ENCODE measurements at places on chromosomes 12 and 14.
A peak's percentile ranks its signal among the peaks of the same experiment; 100 is the strongest.

DNA sequence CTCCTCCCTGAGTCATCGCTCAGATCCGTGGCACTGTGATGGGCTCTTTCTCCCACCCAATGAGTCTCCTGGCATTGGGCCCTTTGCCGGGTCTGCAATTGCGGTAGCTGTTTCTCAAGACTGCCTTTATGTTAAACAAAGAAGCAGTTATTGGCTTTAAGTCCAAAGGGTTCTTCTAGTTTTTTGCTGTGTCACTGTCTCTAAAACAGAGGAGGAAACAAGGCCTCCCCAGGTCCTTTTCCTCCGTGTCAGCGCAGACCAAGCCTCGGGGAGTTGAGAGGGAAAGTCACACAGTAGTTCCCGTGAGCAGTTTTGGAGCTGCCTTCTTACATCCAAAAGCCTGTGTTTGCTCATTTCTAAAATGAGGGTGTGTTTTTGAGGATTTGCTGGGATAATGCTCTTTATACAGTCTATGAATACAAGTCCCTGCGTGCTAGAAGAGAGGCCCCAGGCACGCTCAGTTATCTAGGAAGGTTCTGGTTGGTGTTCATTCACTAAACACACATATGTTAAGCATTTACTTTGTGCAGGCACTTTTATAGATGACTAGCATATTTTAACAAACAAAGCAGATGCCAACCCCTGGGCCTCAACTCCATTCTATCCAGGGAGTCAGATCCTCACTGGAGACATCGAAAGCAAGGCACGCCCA is 126.0 kb upstream of the PZP start:
- DNase-seq: no peak

DNA sequence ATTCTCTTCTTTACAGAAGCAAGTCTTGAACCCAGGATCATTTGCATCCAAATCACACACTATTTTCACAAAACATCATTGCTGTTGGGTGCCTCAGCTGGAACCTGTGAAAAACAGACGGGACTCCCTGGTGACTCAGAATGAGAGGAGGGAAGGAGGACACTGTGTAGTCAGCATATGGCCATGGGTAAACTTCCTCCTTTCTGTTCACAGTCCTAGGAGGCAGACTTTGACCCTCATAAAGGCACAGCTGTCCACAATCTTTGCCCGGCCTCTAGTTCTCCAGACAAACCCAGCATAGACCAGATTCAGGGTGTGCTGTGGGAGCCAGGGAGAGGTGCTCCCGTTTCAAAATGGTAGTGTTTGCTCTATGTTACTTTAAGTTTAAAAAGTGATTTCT is 62.0 kb downstream of the DYRK2 start:
- no peak for DNase-seq

DNA sequence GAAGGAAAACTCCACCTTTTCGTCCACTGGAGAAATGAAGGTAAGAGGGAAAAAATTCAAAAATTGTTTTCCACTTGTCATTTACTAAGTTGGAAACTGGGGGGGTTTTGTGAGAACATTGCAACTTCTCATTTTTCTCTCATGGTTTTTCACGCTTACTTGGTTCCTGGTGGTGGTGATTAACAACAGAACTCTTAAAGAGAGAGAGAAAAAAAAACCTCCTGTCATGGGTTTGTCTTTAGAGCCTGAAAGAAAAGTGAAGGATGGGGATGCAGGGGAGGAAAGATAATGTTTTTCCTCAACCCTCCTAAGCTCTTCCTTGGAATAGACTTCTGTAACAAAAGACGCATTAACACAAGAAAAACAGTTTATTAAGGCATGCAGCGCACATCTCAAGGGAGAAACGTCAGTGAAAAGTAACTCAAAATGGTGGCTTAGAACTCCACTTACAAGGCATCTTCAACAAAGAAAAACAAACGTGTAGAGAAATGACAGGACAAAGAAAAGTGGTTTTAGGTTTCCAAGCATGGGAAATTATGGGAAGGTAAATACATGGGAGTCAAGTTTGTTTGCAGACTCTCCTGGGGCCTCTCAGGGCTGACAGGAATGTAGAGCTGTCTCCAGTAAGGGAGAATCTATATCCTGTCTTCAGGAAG is 81.9 kb upstream of the ATF7IP start:
- DNase-seq: no peak

DNA sequence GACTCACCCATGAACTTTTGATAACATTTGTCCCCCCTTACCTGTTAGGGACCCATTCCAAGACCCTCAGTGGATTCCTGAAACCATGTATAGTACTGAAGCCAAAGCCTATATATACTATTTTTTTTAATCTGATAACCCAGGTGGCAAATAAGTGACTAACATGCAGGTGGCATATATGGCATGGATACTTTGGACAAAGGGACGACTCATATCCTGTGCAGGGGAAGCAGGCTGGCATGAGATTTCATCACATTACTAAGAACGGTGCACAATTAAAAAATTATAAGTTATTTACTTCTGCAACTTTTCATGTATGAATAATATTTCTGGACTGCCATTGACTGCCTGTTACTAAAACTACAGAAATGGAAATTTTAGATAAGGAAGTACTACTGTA is 880.1 kb upstream of the FBXO33 start:
- DNase-seq: no peak

DNA sequence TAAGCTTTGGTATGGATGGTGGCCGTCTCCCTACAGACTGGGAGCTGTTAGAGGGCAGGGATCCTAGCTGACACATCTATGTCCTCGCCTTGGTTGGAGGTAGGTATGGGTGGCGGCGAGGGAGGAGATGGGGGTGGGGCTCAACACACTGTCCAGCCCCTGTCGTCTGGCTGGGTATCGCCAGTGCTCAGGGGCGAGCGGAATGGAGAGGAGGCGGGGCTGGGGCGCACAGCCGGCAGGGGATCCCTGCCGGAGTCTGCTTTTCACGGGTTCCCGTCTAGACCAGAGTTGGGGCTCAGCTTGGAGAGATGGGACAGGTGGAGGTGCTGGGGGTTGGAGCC is 16.1 kb downstream of the TAMALIN start:
- DNase-seq: no peak

DNA sequence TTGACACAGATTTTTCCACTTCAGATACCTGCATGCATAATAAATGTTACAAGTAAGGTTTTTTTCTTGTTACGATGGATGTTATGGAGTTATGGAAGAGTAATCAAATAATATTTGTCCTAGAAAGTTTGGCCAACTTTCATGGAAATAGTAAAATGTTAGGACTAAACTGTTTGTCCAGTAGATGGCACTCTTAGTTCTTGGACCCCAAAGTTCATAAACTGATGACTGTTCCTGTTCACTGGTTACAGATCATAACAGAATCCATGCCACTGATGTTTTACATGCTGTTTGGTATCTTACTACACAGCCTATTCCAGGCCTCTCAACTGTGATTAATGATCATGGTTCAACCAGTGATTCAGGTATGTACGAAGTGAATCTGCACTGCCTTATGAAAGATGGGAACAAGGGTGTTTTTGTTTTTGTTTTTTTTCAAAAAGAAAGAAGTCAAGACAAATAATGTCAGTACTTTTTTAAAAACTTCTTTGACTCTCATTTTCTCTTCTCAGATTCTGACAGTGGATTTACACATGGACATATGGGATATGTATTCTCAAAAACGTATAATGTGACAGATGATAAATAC is 48.8 kb upstream of the SLCO1C1 start:
- no peak for DNase-seq

GRCh38 chr14:74516451-74517160 is 23.0 kb downstream of the ISCA2 start:
- no peak for DNase-seq

DNA sequence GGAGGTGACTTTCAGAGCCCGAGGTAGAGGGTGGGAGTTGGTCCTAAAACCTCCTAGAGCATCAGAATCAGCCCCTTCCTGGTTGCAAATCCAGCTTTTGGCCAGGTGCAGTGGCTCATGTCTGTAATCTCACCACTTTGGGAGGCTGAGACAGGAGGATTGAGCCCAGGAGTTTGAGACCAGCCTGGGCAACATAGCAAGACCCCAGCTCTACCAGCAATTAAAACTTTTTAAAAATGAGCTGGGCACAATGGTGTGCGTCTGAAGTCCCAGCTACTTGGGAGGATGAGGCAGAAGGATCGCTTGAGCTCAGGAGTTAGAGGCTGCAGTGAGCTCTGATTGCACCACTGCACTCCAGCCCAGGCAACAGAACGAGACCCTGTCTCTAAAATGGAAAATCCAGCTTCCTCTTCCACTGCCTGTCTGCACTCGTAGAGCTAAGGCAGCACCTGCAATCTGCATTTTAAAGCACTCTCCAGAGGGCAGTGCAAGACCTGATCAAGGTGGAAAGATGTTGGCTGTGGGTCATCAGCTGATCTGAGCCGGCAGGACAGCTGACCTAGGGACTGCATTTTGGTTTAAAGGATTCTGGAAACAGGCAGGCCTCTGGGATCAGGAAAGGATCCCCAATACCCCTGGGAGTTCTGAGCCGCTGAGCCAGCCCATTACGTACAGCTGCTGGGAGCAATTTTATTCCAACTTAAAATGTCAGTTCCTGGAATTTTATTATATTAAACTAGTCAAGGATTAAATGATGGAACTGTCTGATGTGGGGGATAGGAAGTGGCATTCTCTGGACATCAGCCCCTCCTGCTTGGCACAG is 1.8 kb upstream of the TESC start:
- DNase-seq: no peak

GRCh38 chr12:48349471-48349870 is 1.2 kb downstream of the ZNF641 start:
- DNase-seq: no peak

DNA sequence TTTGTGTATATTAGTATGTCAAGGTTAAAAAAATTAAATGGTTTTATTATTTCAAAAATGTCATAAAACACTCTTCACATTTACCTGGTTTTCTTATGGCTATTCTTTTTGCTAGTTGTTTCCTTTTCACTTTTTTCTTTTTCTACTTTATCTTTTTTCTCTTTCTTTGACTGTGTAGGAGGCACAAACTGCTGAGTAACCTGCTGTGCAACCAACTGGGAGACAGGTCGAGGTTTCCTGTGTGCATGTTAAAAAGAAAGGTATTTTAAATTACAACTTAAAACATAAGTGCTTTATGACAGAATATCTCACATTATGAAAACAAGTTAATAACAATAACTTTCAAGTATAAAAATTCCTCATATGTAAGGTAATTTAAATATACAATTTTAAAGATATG is 16.9 kb upstream of the GXYLT1 start:
- DNase-seq: no peak

- no peak for DNase-seq
These were observed 36.2 kb upstream of the ATP2A2 start for GRCh38 chr12:110244829-110245228.

- DNase-seq: no peak
These were observed 158.7 kb upstream of the LRIG3 start for GRCh38 chr12:59079002-59079401.

- no peak for DNase-seq
These were observed 224.6 kb upstream of the FOXN3 start for GRCh38 chr14:89641495-89642175.

- DNase-seq: no peak
These were observed 314.7 kb upstream of the ATP2B1 start for GRCh38 chr12:90023207-90023900.

DNA sequence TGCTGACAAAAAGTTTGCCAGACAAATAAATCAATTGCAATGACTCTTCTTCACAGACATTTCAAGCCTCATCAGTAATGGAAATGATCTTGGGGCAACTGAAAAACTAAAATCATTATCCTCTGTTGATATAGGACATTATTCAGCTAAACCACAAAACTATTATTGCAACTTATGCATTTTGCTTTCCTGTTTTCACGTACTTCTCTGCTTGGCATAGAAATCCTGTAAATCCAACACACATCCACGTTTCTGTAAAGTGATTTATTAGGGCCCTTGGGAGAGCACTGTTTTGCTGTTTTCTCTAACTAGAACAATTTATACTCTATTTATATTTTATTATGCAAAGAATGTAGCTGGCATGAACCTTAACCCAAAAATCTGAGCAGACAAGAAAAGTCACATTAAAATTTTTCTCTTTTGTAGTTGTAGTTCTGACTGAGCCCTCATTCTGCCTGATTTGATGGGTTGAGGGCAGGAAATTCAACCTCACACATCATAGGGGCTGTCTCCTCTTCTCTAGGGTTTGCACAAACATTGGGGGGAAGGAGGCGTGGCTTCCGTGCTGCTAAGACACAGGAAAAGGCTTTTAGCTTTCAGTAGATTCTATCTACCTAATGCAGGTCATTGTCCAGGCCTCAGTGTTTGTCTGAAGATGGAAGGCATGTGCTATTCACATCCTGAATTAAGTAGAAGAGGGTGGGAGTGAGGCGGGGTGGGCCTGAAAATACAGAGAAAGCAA is 11.5 kb upstream of the NUP107 start:
- peak; percentile 24 for DNase-seq

GRCh38 chr14:59026081-59026480 is 162.4 kb upstream of the DAAM1 start:
- no peak for DNase-seq

- DNase-seq: no peak
These were observed 73.8 kb upstream of the OSBPL8 start for GRCh38 chr12:76633415-76633814.

- no peak for DNase-seq
These were observed 276.8 kb downstream of the ADGRD1 start for GRCh38 chr12:131230340-131231031.

GRCh38 chr14:34711796-34712712 is 2.3 kb downstream of the CFL2 start:
- DNase-seq: no peak

DNA sequence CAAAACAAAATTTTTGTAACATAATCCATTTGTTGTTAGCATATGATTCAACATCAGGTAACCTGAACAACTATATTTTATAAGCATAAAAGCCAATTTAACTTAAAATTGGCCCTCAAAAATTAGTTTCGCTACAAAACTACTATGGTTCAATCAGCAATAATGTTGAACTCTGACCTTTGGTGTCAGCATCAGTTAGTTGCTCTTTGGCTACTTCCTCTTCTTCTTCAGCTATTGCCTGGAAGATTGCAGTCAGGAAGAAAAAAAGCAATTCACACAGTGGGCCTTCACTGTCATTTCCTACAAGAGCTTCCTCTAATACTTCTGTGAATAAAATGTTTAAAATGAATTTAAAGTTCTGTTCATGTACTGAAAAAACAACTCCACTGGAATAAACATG is 78.2 kb upstream of the CFL2 start:
- no peak for DNase-seq

GRCh38 chr14:35594616-35595015 is 60.7 kb downstream of the INSM2 start:
- no peak for DNase-seq

DNA sequence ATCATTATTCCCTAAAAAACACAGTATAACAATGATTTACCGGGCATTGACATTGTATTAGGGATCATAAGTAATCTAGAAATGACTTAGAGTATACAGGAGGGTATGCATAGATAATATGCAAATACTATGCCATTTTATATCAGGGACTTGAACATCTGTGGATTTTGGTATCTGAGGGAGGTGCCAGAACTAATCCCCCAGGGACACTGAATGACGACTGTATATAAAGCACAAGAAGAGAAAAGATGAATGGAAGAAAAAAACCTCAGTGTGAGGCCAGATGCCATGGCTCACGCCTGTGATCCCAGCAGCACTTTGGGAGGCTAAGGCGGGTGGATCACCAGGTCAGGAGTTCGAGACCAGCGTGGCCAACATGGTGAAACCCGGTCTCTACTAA is 25.5 kb upstream of the COX6A1 start:
- DNase-seq: no peak
